Fibroblast of skin of right quadriceps (primary cell): ENCODE measurements at places on chromosomes 12 and 14.

DNA sequence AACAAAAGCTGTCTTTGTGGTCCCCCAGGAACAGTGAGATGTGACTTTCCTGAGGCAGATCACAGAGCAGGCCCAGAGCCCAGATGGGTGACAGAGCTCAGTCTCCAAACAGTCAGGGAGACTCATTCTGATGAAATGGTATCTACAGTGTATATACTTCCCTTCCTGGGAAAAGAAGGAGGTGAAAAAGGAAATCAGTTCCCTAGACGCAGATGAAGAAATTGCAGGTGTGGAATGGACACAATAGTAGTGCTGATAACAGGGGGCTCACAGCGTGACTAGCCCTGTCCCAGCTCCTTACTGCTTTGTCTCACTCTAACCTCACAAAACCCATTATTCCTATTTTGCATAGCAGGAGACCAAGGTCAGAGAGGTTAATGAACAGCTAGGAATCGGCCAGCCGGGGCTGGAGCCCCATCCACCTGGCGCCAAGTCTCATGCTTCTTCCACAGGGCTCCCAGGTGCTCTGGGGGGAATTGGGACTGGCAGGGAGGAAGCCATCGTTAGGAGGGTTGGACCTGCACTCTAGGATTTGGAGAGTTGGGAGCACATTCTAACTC, 11.9 kb downstream of the KCNH3 start:
- no peak for DNase-seq

DNA sequence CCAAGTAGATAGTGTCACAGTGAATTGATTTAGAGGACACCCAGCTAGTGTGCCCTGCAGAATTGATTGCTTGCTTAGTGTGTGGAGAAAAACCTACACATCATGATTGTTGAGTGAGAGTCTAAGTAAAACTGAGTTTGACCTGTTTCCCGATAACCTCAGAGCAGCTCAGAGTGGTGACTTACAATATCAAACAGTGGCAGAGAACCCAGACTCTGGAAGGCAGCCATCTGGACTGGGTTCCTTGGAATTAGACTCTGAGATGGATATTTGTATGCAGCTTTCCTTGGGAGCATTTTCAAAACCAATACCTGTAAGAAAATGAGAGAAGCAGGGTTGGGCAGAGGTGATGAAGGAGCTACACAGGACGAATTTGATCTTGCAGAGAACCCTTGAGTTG, 109.8 kb downstream of the IPO8 start:
- DNase-seq = no peak

GRCh38 chr14:100532906-100533655, 54.1 kb downstream of the BEGAIN start:
- DNase-seq = peak; percentile 27

GRCh38 chr12:69097619-69098368, 141.6 kb upstream of the CPSF6 start:
- peak; percentile 24 for DNase-seq

DNA sequence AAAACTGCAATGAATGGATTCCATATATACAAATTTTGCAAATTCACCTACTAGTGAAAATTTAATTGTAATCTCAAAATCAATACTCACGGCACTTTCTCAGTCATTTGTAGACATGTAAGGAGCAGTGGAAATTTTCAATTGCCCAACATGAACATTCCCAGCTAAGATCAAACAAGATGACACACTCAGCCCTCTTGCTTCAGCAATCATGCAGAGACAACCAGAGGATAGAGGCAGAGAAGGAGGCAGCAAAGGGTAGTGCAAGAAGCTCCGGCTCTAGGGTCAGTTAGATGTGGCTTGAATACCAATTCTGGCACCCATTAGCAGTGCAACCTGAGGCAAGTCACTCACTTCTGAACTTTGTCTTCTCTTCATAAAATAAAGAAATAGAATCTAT, 91.5 kb upstream of the SLC35F4 start:
- DNase-seq = no peak

DNA sequence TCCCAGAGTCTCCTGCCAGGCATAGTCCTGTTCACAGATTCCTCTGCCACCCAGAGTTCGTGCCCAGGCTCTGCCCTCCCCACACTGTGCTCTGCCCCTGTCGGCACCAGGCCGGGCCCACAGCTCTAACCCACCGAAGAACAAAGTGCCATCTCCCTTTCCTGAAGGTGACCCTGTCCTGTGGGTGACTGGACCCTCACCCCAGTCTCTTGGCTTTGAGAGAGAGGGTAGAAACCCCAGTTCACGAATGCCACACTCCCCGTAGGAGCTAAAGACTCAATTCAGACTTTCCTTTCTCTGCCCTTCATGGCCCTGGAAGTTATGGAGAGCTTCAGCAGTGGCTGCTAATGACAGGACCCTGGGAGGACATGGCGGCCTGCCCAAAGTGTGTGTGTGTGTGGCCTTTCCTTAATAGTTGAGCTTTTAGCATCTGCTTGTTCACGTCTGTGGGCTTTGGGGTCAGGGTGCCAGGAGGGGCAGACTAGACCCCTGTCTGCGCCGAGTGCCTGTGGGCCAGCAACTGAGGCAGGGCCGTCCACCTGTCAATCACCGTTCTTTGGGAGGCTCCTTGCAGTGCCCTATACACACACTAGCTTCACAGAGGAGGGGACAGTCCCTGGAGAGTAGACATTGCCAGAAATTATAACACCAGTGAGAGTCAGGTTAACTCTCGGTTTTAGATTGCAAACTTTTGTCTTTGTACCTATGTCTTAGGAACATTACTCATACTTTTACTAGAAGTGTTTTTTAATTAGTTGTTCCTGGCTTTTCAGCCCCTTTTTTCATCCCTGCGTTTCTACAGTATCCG, 84.6 kb upstream of the DYNC1H1 start:
- no peak for DNase-seq

DNA sequence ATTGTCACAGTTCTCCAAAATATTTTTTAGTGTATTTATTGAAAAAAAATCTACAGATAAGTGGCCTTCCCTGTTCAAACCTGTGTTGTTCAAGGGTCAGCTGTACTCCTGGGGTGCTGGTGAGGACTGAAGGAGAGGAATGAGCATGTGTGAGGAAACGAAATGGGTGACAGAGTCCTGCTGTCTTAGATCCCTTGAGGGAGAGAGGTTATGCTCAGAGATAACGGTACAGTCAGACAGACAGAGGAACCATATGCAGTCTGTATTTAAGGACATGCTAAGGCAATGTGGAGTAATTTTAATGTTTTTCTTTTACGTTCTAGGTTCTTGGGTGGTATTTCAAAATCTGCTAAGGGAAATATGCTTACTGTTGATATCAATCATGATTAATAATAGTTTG, 352.9 kb upstream of the RGS6 start:
- DNase-seq = no peak

- peak; percentile 82 for DNase-seq
Observed at GRCh38 chr12:57452937-57453509, 2.1 kb upstream of the INHBE start.

DNA sequence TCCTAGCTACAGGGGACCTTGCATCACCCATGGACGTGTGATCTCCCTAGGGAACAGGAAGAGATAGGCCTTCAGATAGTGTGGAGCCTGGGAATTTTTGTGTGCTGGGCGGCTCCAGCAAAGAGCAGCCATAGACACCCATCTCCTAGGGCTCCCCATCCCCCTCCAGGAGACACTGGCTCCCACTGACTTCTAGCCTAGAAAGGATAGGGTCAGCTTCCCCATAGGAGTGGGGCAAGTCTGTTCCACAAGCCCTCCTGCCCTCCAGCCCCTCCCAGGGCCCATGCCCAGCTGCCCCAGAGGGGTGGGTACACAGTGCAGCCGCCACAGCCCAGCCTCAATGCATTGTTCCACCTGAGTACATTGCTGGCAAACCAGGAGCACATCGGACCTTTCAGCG, 16.5 kb upstream of the LALBA start:
- DNase-seq = no peak
